A549 treated with dexamethasone at 1 μM for 4 hours (cell line): ENCODE measurements at places on chromosomes 7 and 10. TPM values are rescaled to one million over a fixed set of nuclear protein-coding genes. Genes with fewer than 3 reads are reported as not detected.

The ANKRD61 gene
- total RNA-seq: 0.26 to 0.97 TPM (median 0.67 TPM) in 5 replicates

The EEPD1 gene
- total RNA-seq: 57.9 to 69.9 TPM (median 58.4 TPM) in 5 replicates

The HOXA6 gene
- 0.98 to 1.7 TPM (median 1.4 TPM) in 5 replicates for total RNA-seq

The TMEM176A gene
- total RNA-seq: 0.09 TPM in 1 of 5 replicates, not detected in the others

The RTKN2 gene
- 0.69 to 1.0 TPM (median 0.87 TPM) in 5 replicates for total RNA-seq

The SFTPA1 gene
- not detected in 5 replicates for total RNA-seq

The TMEM213 gene
- total RNA-seq: not detected in 5 replicates

The MMD2 gene
- not detected in 5 replicates for total RNA-seq

The DKK1 gene
- 360 to 484 TPM (median 396 TPM) in 5 replicates for total RNA-seq

The GPR37 gene
- 0.54 to 0.66 TPM (median 0.59 TPM) in 5 replicates for total RNA-seq

The AS3MT gene
- total RNA-seq: 2.6 to 4.1 TPM (median 3.4 TPM) in 5 replicates

The TBXAS1 gene
- total RNA-seq: 11.8 to 15.6 TPM (median 13.3 TPM) in 5 replicates
